ENCODE measurements at places on chromosomes 13 and 19.
A peak's percentile ranks its signal among the peaks of the same experiment; 100 is the strongest.

DNA sequence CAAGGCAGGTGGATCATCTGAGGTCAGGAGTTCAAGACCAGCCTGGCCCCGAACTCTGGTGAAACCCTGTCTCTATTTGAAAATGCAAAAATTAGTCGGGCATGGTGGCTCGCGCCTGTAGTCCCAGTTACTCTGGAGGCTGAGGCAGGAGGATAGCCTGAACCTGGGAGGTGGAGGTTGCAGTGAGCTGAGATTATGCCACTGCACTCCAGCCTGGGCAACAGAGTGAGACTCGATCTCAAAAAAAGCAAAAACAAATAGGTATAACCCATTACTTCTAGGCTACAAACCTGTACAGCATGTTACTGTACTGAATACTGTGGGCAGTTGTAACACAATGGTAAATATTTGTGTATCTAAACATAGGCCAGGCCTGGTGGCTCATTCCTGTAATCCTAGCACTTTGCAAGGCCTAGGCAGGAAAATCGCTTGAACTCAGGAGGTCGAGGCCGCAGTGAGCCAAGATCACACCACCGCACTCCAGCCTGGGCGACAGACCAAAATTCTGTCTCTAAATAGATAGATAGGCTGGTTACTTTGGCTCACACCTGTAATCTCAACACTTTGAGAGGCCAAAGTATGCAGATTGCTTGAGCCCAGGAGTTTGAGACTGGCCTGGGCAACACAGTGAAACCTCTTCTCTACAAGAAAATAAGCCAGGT, 63.5 kb downstream of the MYO9B start:
- no peak for DNase-seq

DNA sequence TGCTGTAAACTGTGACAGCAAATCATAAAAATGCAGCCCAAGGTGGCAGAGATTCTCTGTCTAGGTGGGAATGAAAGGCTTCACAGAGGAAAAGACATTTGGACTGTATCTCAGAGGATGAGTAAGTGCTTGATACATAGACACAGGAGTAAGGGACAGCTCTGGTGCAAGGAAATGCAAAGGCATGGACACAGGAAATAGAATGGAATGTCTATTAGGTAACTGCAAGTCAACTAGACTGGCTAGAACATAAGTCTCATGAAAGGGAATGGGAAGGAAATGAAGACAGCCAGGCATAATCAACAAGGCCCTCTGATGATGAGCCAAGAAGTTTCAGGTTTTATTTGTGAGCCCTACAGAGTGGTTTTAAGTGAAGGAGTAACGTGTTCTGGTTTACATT, 321.7 kb downstream of the SUCLA2 start:
- DNase-seq, result no peak

DNA sequence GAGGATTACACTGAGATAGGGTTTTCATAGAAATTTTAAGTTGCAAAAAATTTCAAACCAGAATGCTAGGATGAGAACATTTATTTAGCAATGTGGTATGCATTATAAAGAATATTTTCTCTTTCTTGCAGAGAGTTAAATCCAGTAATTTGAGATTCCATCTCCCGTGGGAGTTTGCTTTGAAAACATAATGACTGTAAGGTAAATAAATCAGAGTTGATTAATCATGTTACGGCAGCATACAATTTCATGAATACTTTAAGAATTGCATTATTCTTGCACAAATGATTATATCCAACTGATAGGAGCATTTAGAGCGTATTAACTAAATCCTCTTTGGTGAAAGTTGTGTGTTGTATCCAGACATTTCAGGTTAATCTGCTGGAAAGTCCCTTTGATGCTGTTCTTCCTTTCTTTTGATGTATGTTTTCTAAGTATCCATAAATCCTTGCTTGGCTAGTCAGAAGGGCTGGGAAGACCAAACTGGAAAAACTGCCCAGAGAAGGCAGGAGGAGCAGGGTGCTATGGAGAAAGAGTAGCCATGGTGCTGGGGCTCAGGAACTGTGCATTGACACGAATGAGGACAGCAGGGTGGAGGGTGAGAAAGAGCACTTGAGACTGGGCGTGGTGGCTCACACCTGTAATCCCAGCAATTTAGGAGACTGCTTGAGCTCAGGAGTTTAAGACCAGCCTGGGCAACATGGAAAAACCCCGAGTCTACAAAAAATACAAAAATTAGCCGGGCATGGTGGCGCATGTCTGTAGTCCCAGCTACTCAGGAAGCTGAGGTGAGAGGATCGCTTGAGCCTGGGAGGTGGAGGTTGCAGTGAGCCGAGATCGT, 4.8 kb upstream of the GJA3 start:
- DNase-seq, result no peak

DNA sequence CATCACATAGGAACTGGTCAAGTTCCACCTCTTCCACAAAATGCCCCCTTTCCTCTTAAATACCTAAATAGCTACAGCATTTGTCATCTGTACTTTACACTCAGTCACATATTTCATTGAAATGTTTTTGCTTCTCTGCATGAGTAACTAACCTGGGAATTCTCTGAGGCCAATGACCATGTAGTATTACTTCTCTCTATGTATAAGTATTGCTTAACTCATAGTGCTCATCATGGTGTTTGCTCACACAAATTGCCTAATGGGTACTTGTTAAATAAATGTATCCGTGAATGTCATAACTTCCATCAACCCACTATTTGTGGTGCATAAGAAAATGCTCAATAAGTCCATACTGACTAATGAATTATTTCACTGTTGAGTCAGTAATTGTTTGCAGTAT, 115.5 kb downstream of the FGF14 start:
- no peak for DNase-seq

GRCh38 chr19:10855879-10856522, 7.8 kb downstream of the C19orf38 start:
- DNase-seq, result no peak

DNA sequence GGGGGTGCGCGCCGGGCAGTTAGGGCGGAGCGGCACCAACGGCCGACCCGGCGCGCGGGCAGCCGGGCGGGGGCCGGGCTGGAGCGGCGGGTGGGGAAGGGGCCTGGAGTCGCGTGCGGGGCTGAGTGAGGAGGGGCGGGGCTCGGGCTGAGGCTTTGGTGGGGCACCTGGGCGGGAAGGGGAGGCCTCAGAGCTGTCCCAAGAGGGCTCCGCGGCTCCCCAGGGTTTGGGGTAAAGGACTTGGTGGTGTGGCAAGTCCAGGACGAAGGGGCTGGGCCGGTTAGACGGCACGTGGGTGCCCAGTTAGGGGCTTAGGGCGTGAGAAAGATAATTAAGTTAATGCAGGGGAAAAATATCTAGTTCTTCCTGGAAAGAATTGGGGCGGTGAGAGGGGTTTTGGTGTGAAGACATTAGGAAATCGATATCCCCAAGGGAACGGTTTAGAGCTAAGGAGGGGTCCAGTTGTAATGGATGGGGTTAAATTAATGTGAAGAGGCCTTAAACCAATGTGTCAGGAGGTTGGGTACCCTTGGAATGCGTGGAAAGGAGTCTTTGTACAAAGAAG, 496 bp downstream of the ZNF574 start:
- DNase-seq, result no peak

DNA sequence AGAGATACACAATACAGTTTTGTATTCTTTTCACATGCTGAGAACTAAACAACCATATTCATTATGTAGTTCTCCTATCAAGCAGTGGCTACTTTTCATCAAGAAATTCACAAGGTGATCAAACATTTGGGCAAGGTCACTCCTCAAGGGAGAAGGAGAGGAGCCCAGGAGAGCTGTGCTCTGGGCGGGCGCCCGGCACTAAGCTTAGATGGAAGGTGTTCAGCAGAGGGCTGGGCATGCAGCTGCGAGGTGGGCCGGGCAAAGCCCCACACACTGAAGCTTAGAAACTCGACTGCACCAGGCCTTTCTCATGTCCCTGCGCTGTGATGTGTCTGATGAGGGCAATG, 30.4 kb upstream of the SPACA7 start:
- DNase-seq, result no peak

GRCh38 chr19:1424192-1424955, 13.8 kb upstream of the RPS15 start:
- DNase-seq, result no peak

GRCh38 chr19:47755065-47755761, 9.9 kb downstream of the NOP53 start:
- no peak for DNase-seq

GRCh38 chr13:96181911-96182310, 92.0 kb downstream of the HS6ST3 start:
- no peak for DNase-seq

DNA sequence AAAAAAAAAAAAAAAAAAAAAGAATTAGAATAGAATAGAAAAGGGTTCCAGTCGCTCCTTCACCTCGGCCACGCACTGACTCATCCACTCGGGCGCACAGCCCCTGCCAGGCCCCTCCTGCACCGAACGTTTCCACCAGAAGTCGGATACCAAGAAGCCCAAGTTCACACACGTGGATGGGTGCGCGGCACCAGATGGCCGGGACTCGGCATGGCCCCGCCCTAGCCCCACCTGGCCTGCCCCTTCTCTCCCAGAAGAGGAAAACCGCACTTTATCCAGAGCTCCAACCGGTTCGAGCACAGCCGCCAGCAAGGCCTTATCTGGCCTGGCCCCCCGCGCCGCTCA, 5.9 kb downstream of the PRR36 start:
- DNase-seq, result no peak

DNA sequence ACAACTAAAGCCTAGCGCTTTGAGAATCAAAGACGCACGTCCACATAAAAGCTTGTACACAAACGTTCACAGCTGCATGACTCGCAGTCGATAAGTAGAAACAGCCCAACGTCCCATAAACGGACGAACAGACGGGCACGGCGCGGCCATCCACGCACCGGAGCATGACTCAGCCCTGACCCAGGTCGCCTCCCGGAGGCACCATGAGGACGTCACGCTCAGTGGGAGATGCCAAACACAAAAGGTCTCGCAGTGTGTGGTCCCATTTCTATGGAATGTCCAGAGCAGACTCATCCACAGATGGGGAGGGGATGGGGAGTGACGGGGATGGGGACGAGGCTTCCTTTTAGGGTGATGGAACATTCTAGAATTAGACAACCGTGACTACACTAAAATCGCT, 9.4 kb downstream of the POLRMT start:
- DNase-seq, result no peak

GRCh38 chr13:43339805-43340550, 316.6 kb downstream of the DNAJC15 start:
- no peak for DNase-seq

DNA sequence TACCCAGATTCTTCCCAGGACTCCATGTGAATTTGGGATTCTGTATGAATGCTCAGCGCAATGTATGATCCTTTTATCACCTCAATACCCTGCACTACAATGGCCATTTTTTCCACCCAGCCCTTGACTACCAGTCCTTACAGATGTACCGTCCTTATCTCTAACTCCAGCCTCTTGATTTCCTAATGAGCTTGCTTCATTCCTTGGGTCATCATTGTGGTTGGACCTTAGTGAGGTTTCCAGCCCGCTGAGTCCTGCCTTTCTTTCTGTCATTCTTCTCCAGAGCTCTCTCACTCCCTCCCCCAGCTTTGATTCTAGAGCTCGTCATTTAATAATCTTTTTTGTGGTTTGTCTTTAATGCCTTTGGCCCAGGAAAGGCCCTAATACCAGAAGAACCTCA, 438.5 kb downstream of the ZNF536 start:
- DNase-seq, result no peak

GRCh38 chr19:48480558-48481500, 11.7 kb downstream of the CYTH2 start:
- no peak for DNase-seq

GRCh38 chr19:16457195-16457953, 14.4 kb downstream of the EPS15L1 start:
- peak; percentile 42 for DNase-seq

- DNase-seq, result no peak
These were observed 15.3 kb upstream of the LILRA2 start for GRCh38 chr19:54558339-54558738.

- DNase-seq, result peak; percentile 17
These were observed 821 bp downstream of the TDRD3 start for GRCh38 chr13:60397704-60398378.

- DNase-seq, result no peak
These were observed 8.8 kb downstream of the PRR36 start for GRCh38 chr19:7865262-7865911.

DNA sequence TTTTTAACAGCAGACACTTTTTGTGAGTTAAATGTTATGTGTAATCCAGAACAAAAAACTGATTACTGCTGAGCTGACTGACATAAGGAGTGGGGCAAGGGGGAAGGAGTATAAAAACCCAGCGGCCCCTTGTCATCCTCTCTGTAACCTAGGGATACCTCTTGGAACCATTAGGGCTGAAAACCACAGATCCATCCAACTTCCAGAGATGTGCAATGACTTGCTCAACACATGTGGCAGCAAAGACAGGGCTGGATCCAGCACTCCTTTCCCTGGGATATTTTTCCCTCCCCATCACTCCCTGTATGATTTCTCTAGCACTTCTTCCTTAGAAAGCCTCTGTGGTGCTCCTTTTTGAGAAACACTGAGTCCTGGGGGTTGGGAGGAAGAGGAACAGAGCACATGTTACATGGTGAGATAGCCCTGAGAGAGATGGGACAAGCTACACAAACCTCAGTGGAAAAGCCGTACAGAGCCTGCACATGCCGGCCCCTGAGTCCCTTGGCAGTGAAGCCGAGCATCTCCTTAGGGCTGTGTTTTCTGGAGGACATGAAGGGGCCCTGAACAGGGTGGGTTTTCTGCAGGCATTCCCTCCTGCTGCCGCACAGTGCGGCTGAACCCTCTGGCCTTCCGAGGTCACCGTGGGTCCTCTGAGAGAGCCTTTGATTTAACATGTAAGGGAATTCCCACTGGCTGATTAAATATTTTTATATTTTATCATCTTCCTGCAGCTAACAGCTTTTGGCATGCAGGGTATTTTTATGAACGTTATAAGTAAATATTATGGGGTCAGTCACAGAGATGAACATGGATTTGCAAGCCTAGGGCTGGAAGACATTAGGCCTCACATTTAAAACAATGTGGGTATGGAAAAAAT, 219.9 kb downstream of the COG6 start:
- DNase-seq, result no peak

DNA sequence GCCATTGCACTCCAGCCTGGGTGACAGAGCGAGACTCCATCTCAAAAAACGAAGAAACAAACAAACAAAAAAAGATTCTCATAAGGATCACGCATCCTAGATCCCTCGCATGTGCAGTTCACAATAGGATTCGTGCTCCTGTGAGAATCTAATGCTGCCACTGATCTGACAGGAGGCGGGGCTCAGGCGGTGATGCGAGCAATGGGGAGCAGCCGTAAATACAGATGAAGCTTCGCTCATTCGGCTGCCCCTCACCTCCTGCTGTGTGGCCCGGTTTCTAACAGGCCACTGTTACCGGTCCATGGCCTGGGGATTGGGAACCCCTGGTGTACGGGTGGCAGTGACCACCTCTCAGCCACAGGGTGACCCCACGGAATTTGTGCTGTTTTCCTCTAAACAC, 98.2 kb upstream of the MRI1 start:
- DNase-seq, result no peak

GRCh38 chr19:10923260-10924112, 5.0 kb downstream of the YIPF2 start:
- no peak for DNase-seq

GRCh38 chr19:49894879-49895565, 1.7 kb downstream of the IL4I1 start:
- no peak for DNase-seq

GRCh38 chr13:31891472-31891871, 140.1 kb upstream of the FRY start:
- DNase-seq, result no peak
